ENCODE measurements at places on chromosomes 1 and 21.

GRCh38 chr21:33374450-33375096 is 28.6 kb upstream of the IFNGR2 start:
- no peak overlapping the region for H3K27ac ChIP-seq
- DNase-seq = peak; percentile 84
- H3K4me1 ChIP-seq = peaks cover 15% of the 10 kb centered on the region
- H3K4me3 ChIP-seq = no peak overlapping the region
- no peaks in the 10 kb centered on the region for H3K27me3 ChIP-seq
- H3K36me3 ChIP-seq = no peaks in the 10 kb centered on the region

DNA sequence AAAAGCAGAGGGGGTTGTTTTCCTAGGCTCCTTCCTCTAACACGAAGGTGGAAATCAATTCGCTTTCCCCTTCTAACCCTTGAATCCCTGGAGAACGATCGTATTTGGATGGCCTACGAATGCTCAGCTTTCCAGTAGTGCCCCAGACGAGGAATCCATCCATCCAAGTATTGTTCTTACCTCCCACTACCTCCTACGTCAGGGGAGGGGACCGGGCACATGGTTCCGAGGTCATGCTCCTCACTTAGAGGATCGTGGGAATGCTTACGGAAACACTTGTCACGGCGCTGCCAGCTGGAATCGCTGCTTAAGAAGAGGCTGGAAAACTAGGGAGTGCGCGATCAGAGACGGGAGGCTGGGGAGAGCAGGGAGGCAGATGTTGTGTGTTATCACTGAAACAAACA is 47.4 kb downstream of the CAPZB start:
- peaks cover 52% of the 10 kb centered on the region for H3K4me1 ChIP-seq
- no peak overlapping the region for H3K4me3 ChIP-seq
- no peaks in the 10 kb centered on the region for H3K36me3 ChIP-seq
- no peaks in the 10 kb centered on the region for H3K27me3 ChIP-seq
- DNase-seq = peak; percentile 97

DNA sequence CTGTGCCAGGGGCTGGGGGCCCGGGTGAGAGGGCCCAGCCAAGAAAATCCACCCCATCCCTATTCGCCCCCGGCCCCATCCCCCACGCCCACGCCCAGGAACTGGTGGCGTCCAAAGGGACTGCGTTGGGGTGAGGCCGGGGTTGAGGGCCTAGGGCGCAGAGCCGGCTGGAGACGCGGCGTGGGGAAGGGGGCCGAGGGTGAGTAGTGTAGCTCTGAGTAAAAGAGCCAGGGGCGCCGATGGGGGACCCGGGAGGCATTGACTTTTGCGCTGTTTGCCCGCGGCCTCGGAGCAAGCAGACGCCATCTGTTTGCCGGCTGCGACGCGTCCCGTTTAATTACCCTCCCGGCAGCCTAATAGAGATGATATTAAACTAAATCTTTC is 3.5 kb upstream of the DMRTA2 start:
- H3K27me3 ChIP-seq = peaks cover 87% of the 10 kb centered on the region
- no peak overlapping the region for H3K4me3 ChIP-seq

DNA sequence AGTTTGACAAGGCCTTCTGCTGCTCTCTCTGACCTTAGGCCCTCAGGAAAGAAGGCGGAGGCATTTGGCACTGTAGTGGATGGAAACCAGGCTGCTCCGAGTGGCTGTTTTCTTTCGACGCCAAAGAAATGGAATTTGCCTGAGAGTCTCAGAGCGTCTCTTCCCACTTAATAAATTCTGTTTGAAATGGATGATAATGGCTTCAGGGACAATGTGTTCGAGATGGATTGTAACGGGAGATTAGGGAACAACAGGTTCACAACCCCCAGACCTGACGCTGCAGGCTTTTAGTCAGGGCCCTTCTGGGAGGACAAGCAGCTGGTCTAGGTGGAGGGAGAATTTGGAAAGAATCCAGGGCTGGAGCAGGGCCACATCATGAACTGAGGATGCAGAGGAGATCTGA is 58.6 kb downstream of the TLR5 start:
- no peaks in the 10 kb centered on the region for H3K4me1 ChIP-seq
- no peak overlapping the region for H3K4me3 ChIP-seq
- no peak overlapping the region for H3K27ac ChIP-seq
- H3K27me3 ChIP-seq = no peaks in the 10 kb centered on the region
- DNase-seq = no peak
- no peaks in the 10 kb centered on the region for H3K36me3 ChIP-seq

Measured in endothelial cell of umbilical vein (primary cell).